Retinal pigment epithelial cell (primary cell): ENCODE measurements at places on chromosomes 4 and X.

DNA sequence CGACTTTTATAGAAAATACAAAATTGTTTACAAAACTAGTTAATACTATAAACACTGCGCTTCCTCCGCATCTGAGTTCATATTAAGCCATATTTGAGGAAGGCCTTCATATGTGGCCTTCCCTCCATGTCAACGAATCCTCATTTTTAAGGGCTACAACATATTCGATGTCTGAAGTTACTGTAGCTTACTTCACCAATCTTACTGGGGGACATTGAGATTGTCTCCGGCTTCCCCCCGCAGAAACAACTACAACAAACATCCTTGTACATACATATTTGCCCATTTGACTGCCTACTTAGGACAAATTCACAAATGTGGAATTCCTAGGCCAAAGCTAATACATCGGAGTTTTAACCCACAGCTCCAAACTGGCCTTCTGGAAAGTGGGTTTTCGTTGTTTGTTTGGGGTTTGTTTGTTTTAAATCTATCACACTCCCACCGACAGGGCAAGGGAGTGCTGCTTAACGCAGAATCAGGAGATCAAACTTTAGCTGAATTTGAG, 581 bp upstream of the FAM114A1 start:
- no peak for DNase-seq

DNA sequence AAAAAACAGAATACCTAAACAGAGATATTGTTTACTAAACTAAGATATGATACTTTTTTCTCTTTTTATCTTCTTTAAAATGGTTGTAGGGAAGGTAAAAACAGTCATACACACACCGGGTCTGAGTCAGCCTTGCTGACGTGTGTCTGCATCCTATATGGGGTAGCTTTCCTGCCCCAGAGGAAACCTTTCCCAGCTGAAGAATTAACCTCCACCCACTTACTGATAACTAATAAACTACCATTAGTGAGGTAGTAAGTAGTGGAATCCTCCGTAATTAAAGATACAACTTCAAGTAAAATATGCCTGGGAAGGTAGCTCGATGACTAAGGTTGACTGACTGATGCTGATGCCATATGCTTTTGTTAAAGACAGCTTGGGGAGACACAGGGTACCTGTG, 312.2 kb downstream of the DCTD start:
- no peak for DNase-seq

- no peak for DNase-seq
Measured at GRCh38 chrX:50161127-50161526, 39.7 kb downstream of the AKAP4 start.

GRCh38 chrX:118208481-118208880, 91.9 kb upstream of the KLHL13 start:
- no peak for DNase-seq

- no peak for DNase-seq
Measured at GRCh38 chrX:10240918-10241317, 84.1 kb downstream of the CLCN4 start.

GRCh38 chrX:74207539-74207938, 96.4 kb upstream of the ZCCHC13 start:
- no peak for DNase-seq

GRCh38 chr4:79296768-79297428, 29.0 kb downstream of the NAA11 start:
- no peak for DNase-seq

DNA sequence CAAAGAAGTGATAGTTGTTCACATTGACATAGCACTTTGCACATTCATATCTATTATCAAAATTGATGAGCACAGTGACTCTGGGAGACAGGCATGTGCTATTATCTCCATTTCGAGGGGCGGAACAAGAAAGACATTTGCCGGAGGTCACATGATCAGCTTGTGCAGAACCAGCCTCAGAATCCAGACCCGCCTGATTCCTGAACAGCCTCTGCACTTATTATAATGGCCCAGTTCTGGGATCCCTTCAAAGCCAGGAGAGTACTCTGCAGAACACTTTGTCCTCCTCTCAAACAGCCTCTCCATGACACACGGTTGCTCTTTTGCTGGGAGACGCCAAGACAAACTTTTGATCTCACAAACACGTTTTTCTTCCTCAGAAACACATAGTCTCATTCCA, 48.4 kb downstream of the RWDD4 start:
- no peak for DNase-seq

GRCh38 chrX:98071331-98071730, 1187.6 kb downstream of the RPA4 start:
- no peak for DNase-seq

DNA sequence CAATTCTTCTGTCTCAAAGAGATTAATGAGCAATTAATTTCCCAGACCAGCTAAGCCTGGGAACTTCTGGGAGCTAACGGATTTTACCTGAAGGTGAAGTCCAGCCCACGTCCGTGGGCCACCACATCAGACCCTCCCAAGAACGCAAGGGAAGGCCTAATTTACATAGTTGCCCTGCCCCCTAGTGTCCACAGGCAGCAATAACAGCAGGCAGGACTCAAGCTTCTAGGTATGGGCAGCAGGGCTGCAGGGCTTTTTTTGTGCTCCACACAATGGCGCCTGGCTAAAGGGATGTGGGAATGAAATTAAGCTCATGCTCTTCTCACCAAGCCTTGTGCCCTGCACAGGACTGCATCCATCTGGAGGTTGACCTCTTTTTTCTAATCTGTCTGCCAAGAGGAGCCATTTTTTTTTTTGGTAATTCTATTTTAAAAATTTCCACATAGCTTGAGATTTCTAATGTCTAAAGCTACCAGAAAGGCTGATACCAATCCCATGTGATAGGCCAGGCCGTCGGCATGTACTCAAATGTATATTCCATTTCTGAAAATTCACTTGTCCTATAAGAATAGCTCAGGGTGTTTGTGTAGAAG, 111.9 kb upstream of the TMEM164 start:
- DNase-seq: no peak

DNA sequence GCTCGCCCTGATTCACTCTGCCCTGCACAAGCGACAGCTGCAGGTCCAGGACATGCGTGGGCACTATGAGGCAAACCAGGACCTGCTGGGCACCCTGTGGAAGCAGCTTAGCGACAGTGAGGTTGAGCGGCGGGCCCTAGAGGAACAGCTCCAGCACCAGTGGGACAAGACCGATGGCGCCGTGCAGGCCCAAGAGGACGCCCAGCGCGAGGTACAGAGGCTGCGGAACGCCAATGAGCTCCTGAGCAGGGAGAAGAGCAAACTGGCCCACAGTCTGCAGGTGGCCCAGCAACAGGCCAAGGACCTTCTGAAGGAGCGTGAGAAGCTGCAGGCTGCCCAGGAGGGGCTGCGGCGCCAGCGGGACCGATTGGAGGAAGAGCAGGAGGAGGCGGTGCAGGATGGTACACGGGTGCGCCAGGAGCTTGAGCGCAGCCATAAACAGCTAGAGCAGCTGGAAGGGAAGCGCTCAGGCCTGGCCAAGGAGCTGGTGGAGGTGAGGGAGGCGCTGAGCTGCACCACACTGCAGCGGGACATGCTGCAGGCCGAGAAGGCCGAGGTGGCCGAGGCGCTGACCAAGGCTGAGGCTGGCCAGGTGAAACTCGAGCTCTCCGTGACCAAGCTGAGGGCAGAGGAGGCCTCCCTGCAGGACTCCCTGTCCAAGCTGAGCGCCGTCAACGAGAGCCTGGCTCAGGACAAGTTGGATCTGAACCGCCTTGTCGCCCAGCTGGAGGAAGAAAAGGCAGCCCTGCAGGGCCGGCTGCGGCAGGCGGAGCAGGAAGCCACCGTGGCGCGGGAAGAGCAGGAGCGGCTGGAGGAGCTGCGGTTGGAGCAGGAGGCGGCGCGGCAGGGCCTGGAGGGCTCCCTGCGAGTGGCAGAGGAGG, 12.8 kb downstream of the SMIM10L2A start:
- DNase-seq: no peak

- DNase-seq: no peak
Measured at GRCh38 chrX:20015945-20016615, 25.2 kb upstream of the BCLAF3 start.

GRCh38 chrX:7062903-7063302, 84.6 kb upstream of the STS start:
- DNase-seq: no peak

- DNase-seq: no peak
Measured at GRCh38 chr4:73309211-73309610, 50.6 kb upstream of the ANKRD17 start.

DNA sequence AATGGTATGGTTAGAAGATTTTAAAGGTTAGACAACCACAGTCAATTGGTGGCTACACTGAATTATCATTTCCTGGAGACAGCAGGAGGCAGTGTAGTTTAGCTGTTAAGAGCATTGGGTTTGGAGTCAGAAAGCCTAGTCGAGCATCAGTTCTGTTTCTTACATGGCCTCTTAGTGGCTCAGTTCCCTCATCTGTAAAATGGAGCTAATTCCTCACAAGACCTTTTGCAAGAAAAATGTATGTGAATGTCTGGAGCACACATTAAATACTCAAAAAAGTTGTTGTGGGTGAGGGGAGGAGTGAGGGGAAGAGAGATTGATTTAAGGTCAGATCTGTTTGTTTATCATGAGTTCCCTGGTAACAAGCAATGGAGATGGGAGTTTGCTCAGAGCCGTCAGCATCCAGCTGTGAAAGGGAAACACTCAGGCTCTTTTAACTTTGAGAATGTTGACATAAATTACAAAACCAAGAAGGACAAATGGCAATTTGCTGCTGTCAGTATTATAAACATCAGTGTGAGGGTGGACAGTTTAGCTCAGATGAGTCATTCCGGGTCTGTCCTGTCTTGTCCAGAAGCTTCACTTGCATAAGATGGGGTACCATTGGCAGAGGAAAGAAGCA, 98.2 kb upstream of the PGRMC2 start:
- DNase-seq: no peak

DNA sequence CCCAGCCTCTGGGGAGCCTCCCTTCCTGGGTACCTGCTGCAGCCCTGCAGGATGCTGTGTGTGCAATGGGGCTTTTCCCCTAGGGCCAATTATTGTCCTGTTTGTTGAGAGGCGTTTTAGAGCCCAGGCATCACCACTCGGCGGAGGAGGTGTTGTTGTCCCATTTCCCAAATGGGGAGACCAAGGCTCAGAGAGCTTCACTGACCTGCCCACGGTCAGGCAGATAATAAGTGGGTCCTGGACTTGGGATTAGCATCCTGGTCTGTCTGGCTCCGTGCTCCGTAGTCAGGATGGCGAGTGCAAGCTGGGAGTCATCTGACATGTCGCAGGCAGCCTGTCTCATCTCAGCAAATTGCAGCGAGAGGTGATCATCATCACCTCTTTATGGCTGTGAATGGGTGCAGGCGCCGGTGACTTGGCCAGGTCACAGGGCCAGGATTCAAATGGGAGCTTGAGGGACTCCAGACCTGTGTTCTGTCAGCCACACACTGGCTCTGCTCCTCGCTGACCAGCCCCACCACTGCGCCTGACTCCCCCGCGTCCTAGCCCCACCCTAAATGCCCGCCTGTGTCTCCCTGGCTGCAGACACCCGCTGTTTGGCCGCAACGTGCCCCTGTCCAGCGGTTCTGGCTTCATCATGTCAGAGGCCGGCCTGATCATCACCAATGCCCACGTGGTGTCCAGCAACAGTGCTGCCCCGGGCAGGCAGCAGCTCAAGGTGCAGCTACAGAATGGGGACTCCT, 16.6 kb downstream of the HTRA3 start:
- no peak for DNase-seq

GRCh38 chrX:24513416-24513815, 48.3 kb downstream of the PDK3 start:
- no peak for DNase-seq

- DNase-seq: no peak
Measured at GRCh38 chr4:117637347-117637746, 396.9 kb upstream of the NDST3 start.

- DNase-seq: no peak
Measured at GRCh38 chr4:26204249-26204825, 116.5 kb upstream of the RBPJ start.

DNA sequence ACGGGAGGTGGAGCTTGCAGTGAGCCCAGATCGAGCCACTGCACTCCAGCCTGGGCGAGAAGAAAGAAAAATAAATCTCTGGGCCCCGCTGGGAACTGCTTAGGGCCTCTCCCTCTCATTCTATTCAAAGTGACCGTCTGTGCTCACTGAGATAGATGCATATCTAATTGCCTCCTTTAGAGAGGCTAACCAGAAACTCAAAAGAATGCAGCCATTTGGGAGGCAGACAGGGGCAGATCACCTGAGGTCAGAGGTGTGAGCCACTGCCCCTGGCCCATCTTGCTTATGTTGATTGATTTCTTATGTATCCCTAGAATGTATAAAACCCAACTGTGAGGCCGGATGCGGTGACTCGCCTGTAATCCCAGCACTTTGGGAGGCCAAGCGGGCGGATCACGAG, 6.2 kb upstream of the CSF2RA start:
- no peak for DNase-seq

DNA sequence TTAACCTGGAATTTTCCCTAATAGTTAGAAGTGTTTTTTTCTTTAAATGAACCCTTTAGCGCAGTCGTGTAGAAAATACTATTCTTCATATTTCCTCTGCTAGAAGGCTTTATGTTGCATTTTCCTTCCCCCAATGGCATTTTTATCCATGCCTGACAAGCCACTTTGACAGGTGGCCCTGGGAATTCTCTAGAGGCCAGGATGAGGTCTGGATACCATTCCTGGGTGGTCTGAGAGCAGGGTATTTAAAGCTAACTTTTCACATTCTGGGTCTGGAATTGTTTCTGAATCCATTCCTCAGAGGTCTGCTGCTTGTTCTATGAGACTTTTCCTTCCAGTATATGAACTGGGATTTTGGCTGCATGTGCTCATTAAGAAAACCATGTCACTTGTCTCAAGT, 31.2 kb upstream of the PDGFRA start:
- DNase-seq: no peak

DNA sequence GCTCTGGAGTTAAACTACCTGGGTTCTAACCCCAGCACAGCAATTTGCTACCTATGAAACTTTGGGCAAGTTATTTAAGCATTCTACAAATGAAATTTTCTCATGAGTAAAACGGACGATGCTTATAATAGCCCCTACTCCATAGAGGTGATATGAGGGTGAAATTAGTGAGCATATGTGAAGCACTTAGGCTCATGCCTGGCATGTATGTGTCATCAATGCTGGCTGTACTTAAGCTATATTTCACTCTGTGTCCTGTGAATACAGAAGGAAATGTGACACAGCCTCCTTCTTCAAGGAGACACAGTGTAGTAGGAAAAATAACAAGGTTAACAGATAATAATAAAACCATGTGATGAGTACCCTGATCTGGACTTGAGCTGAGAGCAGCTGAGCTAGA, 20.4 kb upstream of the FMR1NB start:
- no peak for DNase-seq

DNA sequence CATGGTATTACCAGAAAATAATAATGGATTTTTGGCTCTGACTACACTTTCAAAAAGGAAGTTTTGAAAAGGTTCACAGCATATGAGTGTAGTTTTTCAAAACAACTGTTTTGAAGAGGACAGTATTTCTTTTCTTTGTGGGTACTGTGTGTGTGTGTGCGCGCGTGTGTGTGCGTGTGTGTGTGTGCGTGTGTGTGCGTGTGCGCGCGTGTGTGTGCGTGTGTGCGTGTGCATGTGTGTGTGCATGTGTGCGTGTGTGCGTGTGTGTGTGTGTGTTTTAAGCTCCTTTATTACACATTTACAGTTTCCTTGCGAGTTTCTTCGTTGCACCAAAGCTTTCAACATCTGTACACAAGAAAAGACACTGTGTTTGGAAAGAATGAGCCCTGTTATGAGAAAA, 755.4 kb downstream of the SH3BGRL start:
- no peak for DNase-seq
